ENCODE measurements at places on chromosomes 3 and 15.

- DNase-seq = no peak
Measured at GRCh38 chr15:60000113-60000823, 3.8 kb upstream of the FOXB1 start.

GRCh38 chr15:65953622-65954021, 84.3 kb downstream of the RAB11A start:
- no peak for DNase-seq

GRCh38 chr15:81567924-81568323, 193.9 kb upstream of the TMC3 start:
- DNase-seq = no peak

GRCh38 chr15:77296773-77297337, 123.0 kb downstream of the PEAK1 start:
- no peak for DNase-seq

DNA sequence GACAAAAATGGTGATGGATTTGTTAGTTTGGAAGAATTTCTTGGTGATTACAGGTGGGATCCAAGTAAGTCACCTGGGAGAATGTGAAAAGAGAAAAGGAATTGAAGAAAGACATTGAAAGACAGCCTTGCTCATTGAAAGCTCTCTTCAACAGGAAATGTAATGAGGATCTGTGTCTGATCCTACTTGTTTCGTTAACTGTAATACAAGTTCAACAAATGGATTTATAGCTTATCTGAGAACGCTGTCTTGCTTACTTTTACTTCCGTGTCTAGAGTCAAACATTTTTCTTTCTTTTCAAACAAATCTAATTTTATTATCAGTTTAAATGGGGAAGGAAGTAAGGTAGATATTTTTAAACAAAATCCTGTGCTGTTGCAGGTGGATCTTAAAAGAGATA, 15.9 kb downstream of the RCN2 start:
- no peak for DNase-seq

- DNase-seq = no peak
Measured at GRCh38 chr15:47887241-47887800, 170.0 kb downstream of the SEMA6D start.

GRCh38 chr3:106170636-106171035, 301.8 kb upstream of the CBLB start:
- no peak for DNase-seq

GRCh38 chr3:3340526-3340925, 161.0 kb upstream of the CRBN start:
- no peak for DNase-seq

DNA sequence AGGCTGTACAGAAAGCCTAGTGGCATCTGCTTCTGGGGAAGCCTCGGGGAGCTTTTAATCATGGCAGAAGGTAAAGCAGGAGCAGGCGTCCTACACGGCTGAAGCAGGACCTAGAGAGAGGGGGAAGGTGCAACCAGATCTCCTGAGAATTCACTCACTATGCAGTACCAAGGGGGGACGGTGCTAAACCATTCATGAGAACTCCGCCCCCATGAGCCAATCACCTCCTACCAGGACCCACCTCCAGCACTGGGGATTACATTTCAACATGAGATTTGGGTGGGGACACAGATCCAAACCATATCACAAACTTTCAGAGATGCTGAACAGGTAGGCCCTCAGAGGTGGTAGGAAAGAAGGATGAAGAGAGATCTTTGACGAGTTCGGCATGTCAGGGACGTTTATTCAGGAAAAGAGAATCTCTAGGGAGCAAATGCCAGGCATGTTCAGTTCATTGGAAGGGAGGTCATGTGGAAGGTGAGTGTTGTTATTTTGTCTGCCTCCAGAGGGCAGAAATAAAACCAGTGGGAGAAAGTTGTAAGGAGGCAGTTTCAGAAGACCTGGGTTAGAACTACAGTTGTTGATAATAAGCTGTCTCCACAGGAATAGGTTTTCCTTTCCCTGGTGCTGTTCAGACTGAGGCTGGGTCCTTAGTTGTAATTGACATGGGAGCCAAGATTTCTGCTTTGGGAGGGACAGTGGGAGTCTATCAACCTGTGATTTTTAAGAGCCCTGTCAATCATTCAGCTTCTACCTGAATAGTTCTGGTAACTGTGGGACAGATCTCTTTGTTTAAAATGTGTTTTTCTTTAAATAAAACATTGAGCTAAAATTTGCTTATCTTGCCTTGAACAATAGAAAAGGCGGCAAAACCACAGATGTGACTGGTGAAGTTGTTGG, 4.3 kb upstream of the FNDC3B start:
- DNase-seq = no peak

DNA sequence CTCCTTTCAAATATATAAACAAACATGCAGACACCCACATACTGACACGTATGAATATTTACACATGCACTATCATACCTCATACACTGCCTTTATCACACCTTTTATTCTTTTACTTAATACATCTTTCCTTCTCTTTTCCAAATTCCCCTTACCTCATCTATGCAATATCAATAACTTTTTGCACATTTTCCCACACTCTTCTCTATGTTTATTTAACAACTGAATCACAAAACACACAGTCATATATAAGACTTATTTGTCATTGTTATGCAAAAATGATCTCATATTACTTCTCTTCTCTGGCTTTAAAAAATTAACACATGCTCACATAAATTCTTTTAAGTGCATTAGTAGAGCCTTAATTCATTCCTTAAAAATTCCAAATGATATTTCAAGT, 461.4 kb downstream of the DIPK2A start:
- DNase-seq = no peak

- DNase-seq = no peak
Measured at GRCh38 chr3:54042259-54042823, 80.0 kb upstream of the CACNA2D3 start.

DNA sequence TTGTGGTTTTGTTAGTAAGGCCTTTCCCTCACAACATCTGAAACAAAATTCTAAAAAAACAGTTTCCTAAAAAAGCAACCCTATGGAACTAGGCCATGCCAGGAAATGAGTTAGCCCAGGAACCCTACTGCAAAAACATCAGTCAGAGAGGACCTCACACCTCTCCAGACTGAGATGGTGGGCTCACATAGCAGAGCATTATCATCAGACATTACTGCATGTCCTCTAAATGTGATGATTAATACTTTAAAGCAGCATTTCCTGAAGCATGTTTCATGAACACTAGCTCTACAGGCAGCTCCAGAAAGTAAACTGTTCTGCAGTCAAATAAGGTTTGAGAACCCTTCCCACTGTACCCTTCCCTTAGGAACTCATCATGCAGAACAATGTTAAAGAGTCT, 232.3 kb upstream of the MRPL3 start:
- peak; percentile 15 for DNase-seq

DNA sequence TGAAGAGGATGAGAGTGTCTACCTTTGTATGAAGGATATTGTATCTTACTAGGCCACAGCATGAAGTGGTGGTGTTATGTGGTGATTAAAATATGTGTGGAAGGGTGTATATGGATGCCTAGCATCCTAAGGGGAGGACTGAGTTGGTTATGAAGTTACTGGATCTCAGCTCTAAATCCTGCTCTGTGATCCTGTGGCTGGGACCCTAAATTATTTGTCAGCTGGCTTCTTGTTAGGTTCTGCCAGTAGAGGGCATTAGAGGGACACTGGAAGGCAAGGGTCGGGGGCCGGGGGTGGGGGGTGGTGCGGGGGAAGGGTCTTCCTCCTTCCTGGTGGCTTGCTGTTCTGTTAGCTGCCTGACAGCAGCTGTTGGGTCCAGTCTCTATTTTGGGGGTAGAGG, 34.9 kb downstream of the MORF4L1 start:
- no peak for DNase-seq

GRCh38 chr15:52709187-52709981, 30.2 kb upstream of the ATOSA start:
- no peak for DNase-seq

DNA sequence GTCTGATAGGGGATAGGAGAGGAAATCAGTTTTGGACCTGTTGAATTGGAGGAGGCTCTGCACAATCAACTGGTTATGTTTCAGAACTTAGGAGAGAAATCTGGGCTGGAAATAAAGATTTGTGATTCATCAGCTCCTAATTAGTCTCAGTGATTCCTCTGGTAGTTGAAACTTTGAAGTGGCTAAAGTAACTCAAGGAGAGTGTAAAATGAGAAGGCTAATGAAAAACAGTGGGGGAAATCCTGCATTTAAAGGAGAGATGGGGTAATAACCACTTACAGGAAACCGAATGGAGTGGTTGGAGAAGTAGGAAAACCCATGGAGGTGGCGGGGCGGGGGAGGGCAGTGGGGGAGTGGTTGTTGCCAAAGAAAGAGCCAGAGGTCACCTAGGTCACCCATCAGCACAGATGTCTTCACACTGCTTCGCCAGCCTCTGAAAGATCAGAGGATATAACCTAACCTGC, 32.6 kb downstream of the MAP2K5 start:
- no peak for DNase-seq

DNA sequence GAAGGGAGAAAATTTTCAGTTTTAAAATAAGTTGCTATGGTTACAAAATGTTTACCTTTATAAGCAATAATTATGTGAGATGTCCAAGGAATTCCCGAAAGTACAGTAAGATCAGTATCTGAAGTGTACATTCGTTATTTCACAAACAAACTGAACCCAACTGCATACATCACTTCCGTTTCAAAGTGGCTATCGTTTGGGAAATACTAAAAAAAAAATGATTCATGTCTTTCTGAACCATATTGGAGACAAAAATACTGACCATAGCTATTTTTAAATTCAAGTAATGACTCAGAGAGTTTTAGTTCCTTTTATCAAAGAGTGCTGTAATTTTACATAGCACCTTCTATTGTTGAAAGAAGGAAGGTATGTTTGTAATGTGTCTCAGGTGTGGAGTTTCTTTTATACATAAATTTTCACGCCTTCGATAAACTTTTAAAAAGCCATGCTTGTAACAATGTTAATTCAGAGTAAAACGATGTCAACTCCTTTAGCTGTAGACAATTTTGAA, 8.0 kb upstream of the ANKRD28 start:
- DNase-seq = peak; percentile 82

GRCh38 chr15:80588801-80589200, 106.3 kb upstream of the ABHD17C start:
- DNase-seq = peak; percentile 93

- DNase-seq = no peak
Measured at GRCh38 chr3:190491533-190492054, 22.3 kb upstream of the IL1RAP start.

GRCh38 chr15:98025237-98025636, 64.7 kb downstream of the ARRDC4 start:
- peak; percentile 18 for DNase-seq

GRCh38 chr15:66135664-66136063, 117.9 kb downstream of the MEGF11 start:
- DNase-seq = no peak

DNA sequence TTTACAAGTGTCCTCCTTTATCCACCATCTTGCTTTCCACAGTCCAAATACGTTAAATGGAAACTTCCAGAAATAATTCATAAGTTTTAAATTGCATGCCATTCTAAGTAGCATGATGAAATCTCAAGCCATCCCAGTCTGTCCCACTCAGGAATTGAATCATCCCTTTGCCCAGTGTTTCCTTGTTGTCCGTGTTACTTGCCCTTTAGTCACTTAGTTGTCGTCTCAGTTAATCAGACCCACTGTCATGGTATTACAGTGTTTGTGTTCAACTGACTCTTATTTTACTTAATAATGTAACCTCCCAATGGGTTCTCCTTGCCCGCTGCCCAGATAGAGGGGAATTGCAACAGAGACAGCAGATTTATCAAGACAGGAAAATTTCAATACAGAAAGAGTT, 77.6 kb upstream of the NDN start:
- DNase-seq = no peak

GRCh38 chr3:128280481-128281052, 127.3 kb downstream of the EEFSEC start:
- DNase-seq = no peak

GRCh38 chr3:159829539-159830227, 159.0 kb upstream of the IL12A start:
- peak; percentile 38 for DNase-seq

GRCh38 chr15:26901041-26901440, 34.2 kb downstream of the GABRA5 start:
- DNase-seq = no peak

GRCh38 chr15:65409036-65409631, 13.6 kb downstream of the IGDCC4 start:
- DNase-seq = peak; percentile 96

GRCh38 chr15:34810443-34811129, 15.2 kb upstream of the ACTC1 start:
- peak; percentile 91 for DNase-seq

Data from choroid plexus epithelial cell (primary cell).